HT1080 (cell line): ENCODE measurements at places on chromosomes 6 and 20.
A peak's percentile ranks its signal among the peaks of the same experiment; 100 is the strongest.

- no peak for DNase-seq
Measured at GRCh38 chr6:9095729-9096128, 660.4 kb upstream of the SLC35B3 start.

- DNase-seq: no peak
Measured at GRCh38 chr6:154500769-154501577, 9.5 kb downstream of the CNKSR3 start.

- DNase-seq: peak; percentile 31
Measured at GRCh38 chr20:40008177-40008576, 680.9 kb downstream of the MAFB start.

DNA sequence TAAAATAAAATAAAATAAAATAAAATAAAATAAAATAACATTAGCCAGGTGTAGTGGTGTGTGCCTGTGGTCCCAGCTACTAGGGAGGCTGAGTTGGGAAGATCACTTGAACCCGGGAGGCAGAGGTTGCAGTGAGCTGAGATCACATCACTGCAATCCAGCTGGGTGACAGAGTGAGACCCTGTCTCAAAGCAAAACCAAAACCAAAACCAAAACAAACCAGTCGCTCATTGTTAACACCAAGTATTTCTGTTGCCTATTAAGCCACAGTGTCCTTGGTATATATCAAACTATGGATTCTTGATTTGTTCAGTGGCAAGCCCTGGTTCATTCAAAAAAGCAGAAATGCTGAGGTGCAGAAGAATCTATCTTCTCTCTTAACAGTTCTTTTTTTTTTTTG lies 65.7 kb downstream of the PYGB start:
- DNase-seq: no peak

DNA sequence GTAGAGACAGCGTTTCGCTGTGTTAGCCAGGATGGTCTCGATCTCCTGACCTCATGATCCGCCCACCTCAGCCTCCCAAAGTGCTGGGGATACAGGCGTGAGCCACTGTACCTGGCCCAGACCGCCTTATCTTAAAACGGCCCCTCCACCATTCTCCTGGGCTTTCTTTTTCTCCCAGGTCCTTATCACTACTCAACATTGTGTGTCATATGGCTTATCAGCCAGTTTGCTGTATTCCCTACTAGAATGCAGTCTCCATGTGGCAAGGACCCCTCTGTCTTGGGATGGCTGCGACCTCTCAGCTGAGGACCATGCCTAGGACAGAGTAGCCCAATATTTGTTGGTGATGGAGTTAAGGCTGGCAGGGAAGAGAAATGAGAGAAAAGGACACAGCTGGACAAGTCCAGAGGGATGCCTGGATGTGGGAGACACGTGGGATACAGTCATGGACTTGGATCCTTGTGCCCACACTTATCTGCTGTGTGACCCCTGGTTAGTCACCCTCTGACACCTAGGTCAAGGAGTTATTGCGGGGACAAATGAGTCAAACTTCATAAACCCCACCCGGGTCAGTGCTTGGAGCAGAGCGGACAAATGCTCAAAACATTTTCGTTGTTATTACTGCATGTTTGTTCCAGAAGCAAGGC lies 24.0 kb downstream of the ADA start:
- no peak for DNase-seq
